ENCODE measurements at places on chromosomes 4 and X.

DNA sequence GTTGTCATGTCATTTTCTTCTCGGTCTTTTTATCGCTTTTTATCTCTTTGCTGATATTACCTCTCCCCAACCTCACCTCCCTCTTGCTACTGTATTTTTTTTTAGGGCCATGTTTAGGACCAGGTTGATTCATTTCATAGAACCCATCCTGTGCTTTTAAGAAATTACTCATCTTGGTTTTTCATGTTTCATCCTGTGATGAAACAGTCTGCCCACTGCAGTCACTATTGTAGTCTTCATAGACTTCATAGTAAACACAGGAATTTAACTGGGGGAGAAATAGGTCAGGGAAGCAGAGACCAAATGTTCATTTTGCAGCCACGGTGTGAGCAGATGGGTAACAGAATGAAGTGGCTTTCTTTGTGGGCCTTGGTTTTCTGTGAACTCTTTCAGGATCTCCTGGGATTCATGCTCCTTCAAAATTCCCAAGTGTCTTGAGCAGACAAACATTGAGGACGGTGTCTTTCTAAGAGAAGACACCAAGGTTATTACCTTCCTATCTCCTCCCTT, 161.8 kb downstream of the NAA11 start:
- no peak for DNase-seq

GRCh38 chrX:77689376-77689775, 96.6 kb downstream of the ATRX start:
- DNase-seq, result no peak

DNA sequence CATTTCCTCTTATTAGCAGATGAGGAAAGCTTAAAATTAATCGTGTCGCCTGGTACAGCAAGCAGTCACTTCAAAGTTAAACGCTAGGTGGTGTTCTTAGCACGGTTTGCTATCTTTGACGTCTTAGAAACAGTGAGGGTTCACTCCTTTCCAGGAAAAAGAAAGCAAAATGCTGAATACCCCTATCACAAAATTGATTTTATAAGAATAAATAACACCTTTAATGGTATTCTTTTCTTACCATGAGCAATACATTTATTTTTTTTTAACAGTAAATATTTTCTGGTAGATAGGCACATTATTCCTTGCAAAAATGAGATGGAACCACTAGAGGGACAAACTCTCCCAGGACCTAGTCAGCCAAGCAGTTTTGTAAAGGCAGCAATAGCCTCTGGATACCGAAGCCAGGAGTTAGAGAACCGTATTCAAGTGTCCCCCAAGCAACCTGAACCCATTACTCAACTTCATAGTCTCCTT, 153.9 kb downstream of the KDR start:
- DNase-seq, result peak; percentile 16

- DNase-seq, result no peak
Observed at GRCh38 chr4:174045381-174045780, 238.1 kb downstream of the FBXO8 start.

DNA sequence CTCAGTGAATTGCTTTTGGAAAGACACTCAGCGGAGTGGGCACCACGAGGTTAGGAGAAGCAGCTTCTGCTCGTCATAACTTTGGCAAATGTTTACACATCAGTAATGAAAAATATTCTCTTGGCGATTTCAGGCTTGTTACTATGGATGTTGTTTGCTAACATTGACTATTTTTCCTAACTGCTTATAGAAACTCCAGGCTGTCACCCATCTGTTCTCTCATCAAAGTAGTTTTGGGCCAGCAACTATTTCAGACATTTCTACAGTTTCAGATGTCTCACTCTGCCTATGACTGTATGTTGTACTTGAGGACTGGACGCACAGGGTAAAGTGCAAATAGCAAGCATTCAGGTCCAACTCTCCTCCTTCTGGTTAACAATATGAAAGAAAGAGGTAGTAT, 346.7 kb downstream of the TRIML1 start:
- DNase-seq, result no peak

- no peak for DNase-seq
Observed at GRCh38 chr4:80077639-80078038, 4.6 kb upstream of the ANTXR2 start.
